Heart left ventricle (tissue), 16 donors: ENCODE measurements at places on chromosomes 11 and 22. TPM values are rescaled to one million over a fixed set of nuclear protein-coding genes. Genes with fewer than 3 reads are reported as not detected.

GRCh38 chr22:44193535-44193891 lies 12.8 kb downstream of the PARVG start:
- H3K4me3 ChIP-seq = no peak overlapping the region
- H3K27ac ChIP-seq = no peak overlapping the region
- no peaks in the 10 kb centered on the region for H3K27me3 ChIP-seq
- H3K36me3 ChIP-seq = no peaks in the 10 kb centered on the region
- DNase-seq = no peak

DNA sequence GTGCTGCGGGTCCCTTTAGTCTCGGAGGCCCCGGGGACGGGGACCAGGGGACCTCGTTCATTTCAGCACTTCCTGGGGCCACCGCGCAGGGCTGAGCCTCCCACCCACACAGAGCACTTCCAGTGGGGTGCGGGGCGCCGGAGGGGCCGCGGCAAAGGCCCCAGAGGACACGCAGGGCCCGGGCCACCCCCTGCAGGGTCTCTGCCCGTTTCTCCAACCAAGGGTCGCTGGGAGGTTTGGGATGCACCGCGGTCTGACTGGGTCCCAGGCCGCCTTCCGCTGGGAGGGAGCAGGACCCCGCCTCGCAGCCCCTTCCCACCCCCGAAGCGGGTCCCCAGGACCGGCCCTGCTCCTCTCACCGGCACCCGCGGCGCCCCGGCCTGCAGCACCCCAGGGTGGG lies 37.5 kb downstream of the TOLLIP start:
- no peaks in the 10 kb centered on the region for H3K27me3 ChIP-seq
- H3K27ac ChIP-seq = no peak overlapping the region
- H3K36me3 ChIP-seq = peaks cover 22% of the 10 kb centered on the region

DNA sequence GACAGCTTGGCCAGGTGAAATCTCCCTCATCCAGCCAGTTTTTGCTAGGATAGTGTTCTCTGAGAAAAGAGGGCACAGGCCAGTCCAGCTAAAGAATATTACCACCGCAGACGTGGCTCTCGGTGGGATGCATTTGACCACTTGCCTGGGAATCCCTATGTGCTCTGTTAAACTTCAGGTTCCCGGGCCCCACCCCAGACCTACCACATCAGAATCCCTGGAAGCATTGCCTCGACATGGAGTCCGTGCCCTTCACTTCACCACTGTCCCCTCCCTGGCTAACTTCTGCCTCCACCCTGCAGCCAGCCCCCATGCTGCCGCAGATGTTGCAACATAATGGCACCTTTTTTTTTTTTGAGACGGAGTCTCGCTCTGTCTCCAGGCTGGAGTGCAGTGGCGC lies 56.9 kb upstream of the EMID1 start:
- no peak for DNase-seq
- no peaks in the 10 kb centered on the region for H3K27me3 ChIP-seq
- no peak overlapping the region for H3K4me3 ChIP-seq
- H3K36me3 ChIP-seq = no peaks in the 10 kb centered on the region

MORC2 gene
- total RNA-seq = 21.4 TPM

SCARF2 gene
- 6.3 TPM for total RNA-seq

- H3K4me1 ChIP-seq = peaks cover 7% of the 10 kb centered on the region
- H3K27ac ChIP-seq = no peak overlapping the region
- H3K27me3 ChIP-seq = peaks cover 28% of the 10 kb centered on the region
- no peaks in the 10 kb centered on the region for H3K36me3 ChIP-seq
- H3K4me3 ChIP-seq = no peak overlapping the region
Observed at GRCh38 chr11:27694992-27695391, 5.3 kb downstream of the BDNF start.

CRELD2 gene
- total RNA-seq = 19.9 TPM

CSNK2A3 gene
- total RNA-seq = 1.5 TPM

PKP3 gene
- total RNA-seq = 0.49 TPM

FAM180B gene
- not detected for total RNA-seq

DNA sequence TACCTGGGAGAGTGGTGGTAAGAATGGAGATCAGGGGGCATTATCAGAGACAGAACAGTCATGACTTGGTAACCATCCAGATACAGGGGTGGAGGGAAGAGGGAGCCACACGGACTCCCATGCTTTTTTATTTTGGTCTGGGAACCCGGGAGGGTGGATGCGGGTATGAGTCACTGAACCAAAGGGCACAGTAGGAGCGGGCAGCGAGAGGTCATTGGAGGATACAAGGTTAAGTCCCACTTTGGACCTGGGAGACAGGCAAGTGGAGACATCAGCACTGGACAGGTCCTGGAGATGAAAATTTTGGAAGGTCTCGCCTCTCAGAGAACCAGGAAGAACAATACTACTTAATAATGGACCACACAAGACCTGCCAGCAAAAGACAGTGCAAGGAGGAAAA lies 6.7 kb downstream of the HDHD5 start:
- H3K27me3 ChIP-seq = no peaks in the 10 kb centered on the region
- peaks cover 17% of the 10 kb centered on the region for H3K4me1 ChIP-seq
- H3K36me3 ChIP-seq = peaks cover 20% of the 10 kb centered on the region
- no peak overlapping the region for H3K4me3 ChIP-seq

TPBGL gene
- total RNA-seq = not detected

PRSS23 gene
- total RNA-seq = 13.3 TPM

LDLRAD3 gene
- 3.2 TPM for total RNA-seq

DNA sequence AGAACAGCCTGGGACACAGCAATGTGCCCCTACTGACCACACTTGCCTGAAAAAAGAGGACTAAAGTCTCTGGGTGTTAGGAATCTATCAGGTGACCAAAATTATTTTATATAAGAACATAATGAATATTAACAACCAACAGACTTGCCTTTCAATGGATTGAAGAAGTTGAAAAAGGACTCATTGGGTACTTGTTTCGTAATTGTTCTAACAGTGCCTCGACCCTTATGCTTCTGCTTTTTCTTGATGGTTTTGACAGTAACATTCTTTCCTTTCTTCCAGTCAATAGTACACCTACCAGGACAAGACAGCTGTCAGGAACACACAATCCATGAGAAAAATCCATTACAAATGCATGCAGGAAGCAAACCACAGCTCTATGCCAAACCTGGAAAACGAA lies 29.0 kb upstream of the PHLDA2 start:
- H3K27me3 ChIP-seq = no peaks in the 10 kb centered on the region
- H3K36me3 ChIP-seq = no peaks in the 10 kb centered on the region
- H3K4me3 ChIP-seq = no peak overlapping the region
- H3K4me1 ChIP-seq = no peaks in the 10 kb centered on the region
- DNase-seq = no peak
- no peak overlapping the region for H3K27ac ChIP-seq

DERL3 gene
- 2.4 TPM for total RNA-seq

- no peak overlapping the region for H3K4me3 ChIP-seq
- no peaks in the 10 kb centered on the region for H3K27me3 ChIP-seq
- no peaks in the 10 kb centered on the region for H3K36me3 ChIP-seq
- DNase-seq = no peak
Observed at GRCh38 chr11:4863876-4864275, 14.9 kb upstream of the OR51S1 start.

DNAJB7 gene
- not detected for total RNA-seq

FAM111B gene
- total RNA-seq = 0.42 TPM

- H3K27me3 ChIP-seq = no peaks in the 10 kb centered on the region
- peaks cover 28% of the 10 kb centered on the region for H3K4me1 ChIP-seq
- DNase-seq = no peak
Observed at GRCh38 chr11:128419012-128419767, 168.2 kb downstream of the ETS1 start.

GRCh38 chr22:45481661-45482060 lies 21.0 kb upstream of the FBLN1 start:
- H3K4me3 ChIP-seq = no peak overlapping the region
- no peak overlapping the region for H3K27ac ChIP-seq
- H3K36me3 ChIP-seq = no peaks in the 10 kb centered on the region
- H3K27me3 ChIP-seq = no peaks in the 10 kb centered on the region

GRCh38 chr11:72292106-72292785 lies 48.3 kb upstream of the PHOX2A start:
- peaks cover 18% of the 10 kb centered on the region for H3K36me3 ChIP-seq
- H3K27ac ChIP-seq = no peak overlapping the region
- H3K27me3 ChIP-seq = no peaks in the 10 kb centered on the region
- H3K4me3 ChIP-seq = no peak overlapping the region
- no peak for DNase-seq

DNA sequence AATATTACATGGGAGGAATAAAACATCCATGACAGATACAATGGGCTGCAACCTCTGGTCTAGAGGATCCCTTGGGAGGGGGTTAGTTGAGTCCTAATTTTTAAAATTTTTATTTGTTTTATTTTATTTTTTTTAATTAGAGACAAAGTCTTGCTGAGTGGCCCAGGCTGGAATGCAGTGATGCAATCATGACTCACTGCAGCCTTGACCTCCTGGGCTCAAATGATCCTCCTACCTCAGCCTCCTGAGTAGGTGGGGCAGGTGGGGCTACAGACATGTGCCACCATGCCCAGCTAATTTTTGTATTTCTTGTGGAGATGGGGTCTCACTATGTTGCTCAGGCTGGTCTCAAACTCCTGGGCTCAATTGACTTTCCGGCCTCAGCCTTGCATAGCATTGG lies 43.1 kb downstream of the FDX1 start:
- no peaks in the 10 kb centered on the region for H3K36me3 ChIP-seq
- DNase-seq = no peak
- no peak overlapping the region for H3K27ac ChIP-seq
- H3K27me3 ChIP-seq = no peaks in the 10 kb centered on the region
- no peaks in the 10 kb centered on the region for H3K4me1 ChIP-seq

- no peaks in the 10 kb centered on the region for H3K36me3 ChIP-seq
- no peak for DNase-seq
- H3K27me3 ChIP-seq = peaks cover 2% of the 10 kb centered on the region
- H3K4me1 ChIP-seq = no peaks in the 10 kb centered on the region
Observed at GRCh38 chr11:134807997-134808396, 396.0 kb upstream of the B3GAT1 start.

DNA sequence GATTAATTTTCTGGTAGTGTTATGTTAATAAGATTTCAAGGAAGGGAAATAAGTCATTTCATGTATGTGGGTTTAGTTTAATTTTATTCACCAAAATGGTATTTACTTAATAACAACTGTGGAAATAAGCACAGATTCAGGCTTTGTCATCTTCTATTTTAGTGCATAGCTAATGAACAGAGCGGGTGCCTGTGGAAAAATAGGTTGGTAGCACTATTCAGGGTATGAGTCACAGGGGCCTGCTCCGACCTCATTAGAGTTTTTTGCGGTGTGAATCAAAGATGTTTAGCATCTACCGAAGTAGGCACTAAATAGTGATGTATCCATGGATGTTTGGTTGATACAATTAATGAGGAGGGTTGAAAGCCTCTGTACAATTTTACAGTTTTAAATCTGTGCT lies 78.2 kb downstream of the FAT3 start:
- no peaks in the 10 kb centered on the region for H3K4me1 ChIP-seq
- no peak overlapping the region for H3K27ac ChIP-seq
- H3K27me3 ChIP-seq = no peaks in the 10 kb centered on the region
- no peak for DNase-seq
- H3K4me3 ChIP-seq = no peak overlapping the region
- no peaks in the 10 kb centered on the region for H3K36me3 ChIP-seq

DNA sequence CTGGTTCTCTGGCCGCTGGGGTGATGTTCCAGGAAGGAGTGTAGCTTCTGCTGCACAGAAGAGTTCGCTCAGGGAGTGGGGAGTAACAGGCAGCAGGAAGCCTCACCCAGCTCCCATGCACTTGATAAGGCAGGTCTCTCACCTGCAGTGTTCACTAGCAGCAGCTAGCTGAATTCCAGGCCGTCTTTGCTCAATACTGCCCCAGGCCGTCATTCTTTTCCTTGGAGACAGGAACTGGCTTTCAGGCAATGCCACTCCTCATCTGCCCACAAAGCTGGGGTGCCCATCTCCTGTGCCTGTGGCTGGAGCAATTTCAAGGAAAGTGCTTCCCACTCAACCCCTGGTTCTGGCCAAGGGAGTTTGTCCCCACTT lies 66.1 kb downstream of the ARHGAP42 start:
- no peaks in the 10 kb centered on the region for H3K36me3 ChIP-seq
- H3K27ac ChIP-seq = peak overlapping the region; percentile 15
- H3K27me3 ChIP-seq = no peaks in the 10 kb centered on the region

HEPACAM gene
- 2.6 TPM for total RNA-seq

- peaks cover 10% of the 10 kb centered on the region for H3K4me1 ChIP-seq
- H3K4me3 ChIP-seq = no peak overlapping the region
- peaks cover 67% of the 10 kb centered on the region for H3K27me3 ChIP-seq
- H3K36me3 ChIP-seq = no peaks in the 10 kb centered on the region
- no peak overlapping the region for H3K27ac ChIP-seq
Observed at GRCh38 chr22:19772673-19773469, 12.3 kb downstream of the TBX1 start.

- H3K27me3 ChIP-seq = no peaks in the 10 kb centered on the region
- H3K4me3 ChIP-seq = no peak overlapping the region
- H3K36me3 ChIP-seq = no peaks in the 10 kb centered on the region
- no peak for DNase-seq
- H3K27ac ChIP-seq = no peak overlapping the region
- no peaks in the 10 kb centered on the region for H3K4me1 ChIP-seq
Observed at GRCh38 chr22:44445731-44446130, 52.3 kb downstream of the RTL6 start.

- no peaks in the 10 kb centered on the region for H3K4me1 ChIP-seq
- no peak for DNase-seq
- no peaks in the 10 kb centered on the region for H3K36me3 ChIP-seq
- no peaks in the 10 kb centered on the region for H3K27me3 ChIP-seq
- no peak overlapping the region for H3K27ac ChIP-seq
Observed at GRCh38 chr11:8289492-8289918, 25.8 kb upstream of the LMO1 start.

DNA sequence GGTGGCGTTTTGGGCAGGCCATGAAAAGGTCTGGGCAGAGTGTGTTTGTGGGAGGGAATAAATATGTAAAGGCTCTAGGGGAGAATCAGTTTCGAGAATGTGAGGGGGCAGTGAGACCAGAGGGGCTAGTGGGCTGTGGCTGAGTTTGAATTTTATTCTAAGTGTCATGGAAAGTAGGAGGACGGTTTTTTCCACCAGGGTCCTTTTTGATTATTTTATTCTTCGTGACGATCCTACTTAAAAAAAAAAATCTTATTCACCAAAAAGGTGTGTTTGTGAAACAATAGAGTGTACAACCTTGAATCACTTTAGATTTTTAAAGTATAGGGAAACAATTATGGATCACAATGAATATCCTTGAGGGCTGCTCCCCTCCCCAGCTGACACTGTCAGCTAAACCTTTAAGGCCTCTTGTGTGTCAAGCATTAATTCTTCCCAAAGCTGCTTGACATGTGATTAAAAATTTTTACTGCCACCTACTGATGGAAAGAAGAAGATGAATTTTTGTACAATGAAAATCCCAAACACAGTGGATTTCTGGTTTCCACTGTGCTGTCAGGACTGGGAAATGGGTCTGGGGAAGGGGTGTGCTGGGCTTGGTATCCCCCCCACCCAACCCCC lies 107.5 kb upstream of the OR4B1 start:
- no peaks in the 10 kb centered on the region for H3K36me3 ChIP-seq
- no peak for DNase-seq
- H3K27me3 ChIP-seq = no peaks in the 10 kb centered on the region
- H3K27ac ChIP-seq = no peak overlapping the region
- peak overlapping the region; percentile 29 for H3K4me3 ChIP-seq
